ENCODE measurements at places on chromosomes 13 and 19. TPM values are rescaled to one million over a fixed set of nuclear protein-coding genes. Genes with fewer than 3 reads are reported as not detected.

Gene HSH2D
- total RNA-seq: not detected

Gene ZNF628
- 7.4 TPM for total RNA-seq

- peak overlapping the region; percentile 85 for H3K27ac ChIP-seq
- DNase-seq: no peak
- peak overlapping the region; percentile 82 for H3K4me3 ChIP-seq
- no peaks in the 10 kb centered on the region for H3K27me3 ChIP-seq
- H3K4me1 ChIP-seq: peaks cover 48% of the 10 kb centered on the region
- H3K36me3 ChIP-seq: no peaks in the 10 kb centered on the region
These were observed 338 bp downstream of the SLC35E1 start for GRCh38 chr19:16571822-16572331.

DNA sequence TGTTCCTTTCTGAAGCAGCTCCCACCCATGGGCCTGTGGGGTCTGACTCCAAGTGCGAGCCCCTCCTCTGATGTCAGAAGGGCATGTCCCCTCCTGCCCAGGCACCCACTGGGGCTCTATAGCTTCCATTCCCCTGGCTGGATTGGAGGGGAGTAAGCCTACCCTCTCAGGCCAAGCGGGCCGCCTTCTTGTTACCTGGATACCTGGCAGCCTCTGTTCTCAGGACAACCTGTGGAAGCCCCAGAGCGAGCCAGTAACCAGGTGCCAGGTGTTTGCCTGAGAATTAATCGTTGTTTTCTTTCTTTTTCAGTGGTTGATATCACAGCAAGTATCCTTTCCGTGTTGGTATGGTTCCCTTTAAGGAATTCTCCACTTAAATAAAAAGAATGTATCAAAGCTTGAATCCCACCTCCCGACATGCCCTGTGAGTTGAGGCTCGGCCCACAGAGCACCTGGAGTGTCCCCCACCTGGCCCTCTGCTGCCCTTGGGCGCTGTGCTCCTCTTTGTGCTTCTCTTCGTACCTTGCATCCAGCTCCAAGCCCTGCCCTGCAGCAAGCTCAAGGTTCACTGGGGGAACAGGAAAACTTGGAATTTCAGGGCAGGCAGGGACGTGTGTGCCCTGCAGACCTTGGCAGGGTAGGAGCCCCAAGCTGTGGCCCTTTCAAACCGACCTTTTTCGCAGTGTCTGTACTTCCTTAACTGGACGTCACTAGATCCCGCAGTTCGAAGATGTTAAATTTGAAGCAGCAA lies 15.0 kb downstream of the MAU2 start:
- H3K27me3 ChIP-seq: no peaks in the 10 kb centered on the region
- H3K27ac ChIP-seq: no peak overlapping the region
- no peak for DNase-seq
- H3K4me3 ChIP-seq: no peak overlapping the region
- no peaks in the 10 kb centered on the region for H3K4me1 ChIP-seq
- no peaks in the 10 kb centered on the region for H3K36me3 ChIP-seq

Gene IFNL1
- total RNA-seq: not detected

DNA sequence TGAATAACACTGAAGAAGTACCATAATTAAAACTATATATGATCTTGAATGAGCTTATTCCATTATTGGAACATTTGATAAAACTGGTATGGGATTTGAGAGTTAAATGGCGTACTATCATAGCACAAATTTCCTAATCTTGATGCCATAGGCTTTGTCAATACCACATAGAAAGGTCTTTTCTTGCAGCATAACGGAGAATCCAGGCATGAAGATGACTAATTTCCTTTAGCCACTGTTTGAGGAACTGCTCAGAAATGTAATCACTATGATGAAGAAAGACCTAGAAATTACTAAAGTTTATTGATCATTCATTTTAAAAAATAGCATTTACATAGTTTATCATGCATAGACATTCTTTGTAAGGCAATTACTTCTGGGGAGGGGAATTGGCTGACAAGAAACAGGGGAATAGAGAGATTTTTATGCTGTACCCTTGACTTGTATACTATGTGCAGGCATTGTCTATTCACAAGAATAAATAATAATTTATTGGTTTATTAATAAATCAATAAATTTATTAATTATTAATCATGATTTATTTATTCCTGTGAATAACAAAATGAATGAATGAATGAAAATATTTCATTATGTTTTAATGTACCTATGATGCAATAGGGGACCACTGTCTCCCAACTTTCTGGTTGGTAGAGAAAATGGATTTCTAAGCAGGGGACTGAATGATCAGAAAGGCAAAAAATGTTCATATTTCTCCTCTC lies 2676.6 kb downstream of the PCDH9 start:
- H3K4me1 ChIP-seq: no peaks in the 10 kb centered on the region
- H3K36me3 ChIP-seq: no peaks in the 10 kb centered on the region
- H3K27ac ChIP-seq: no peak overlapping the region
- DNase-seq: no peak
- no peak overlapping the region for H3K4me3 ChIP-seq

DNA sequence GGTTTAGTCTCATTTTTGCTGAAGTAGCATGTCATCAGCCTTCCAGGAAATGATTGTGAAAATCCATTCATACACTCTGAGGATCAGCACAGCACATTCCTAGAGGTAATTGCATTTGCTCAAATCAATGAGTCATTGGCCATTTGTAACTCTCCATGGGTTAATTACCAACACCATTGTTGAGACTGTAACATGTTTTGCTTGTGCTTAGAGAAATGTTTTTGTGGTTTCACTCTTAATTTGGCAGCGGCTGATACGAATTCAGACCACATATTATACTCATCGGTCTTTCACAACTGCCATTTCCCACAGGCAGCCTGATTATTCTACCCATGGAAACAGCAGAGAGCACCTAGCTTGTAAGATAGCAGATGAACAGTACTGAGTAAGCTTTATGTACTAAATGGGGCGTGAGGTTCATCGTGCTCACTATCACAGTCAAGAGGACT lies 110.3 kb downstream of the NHLRC3 start:
- H3K27me3 ChIP-seq: no peaks in the 10 kb centered on the region
- H3K36me3 ChIP-seq: no peaks in the 10 kb centered on the region
- H3K4me1 ChIP-seq: no peaks in the 10 kb centered on the region
- peak; percentile 11 for DNase-seq
- H3K27ac ChIP-seq: peak overlapping the region; percentile 5
- no peak overlapping the region for H3K4me3 ChIP-seq

Gene PCP2
- not detected for total RNA-seq

Gene YJEFN3
- not detected for total RNA-seq

Gene OR7A5
- total RNA-seq: not detected

- H3K27me3 ChIP-seq: no peaks in the 10 kb centered on the region
- peaks cover 43% of the 10 kb centered on the region for H3K4me1 ChIP-seq
- H3K4me3 ChIP-seq: peak overlapping the region; percentile 97
These were observed 3.1 kb downstream of the TSC22D1 start for GRCh38 chr13:44573071-44573470.

- no peaks in the 10 kb centered on the region for H3K36me3 ChIP-seq
- no peak for DNase-seq
- H3K27me3 ChIP-seq: no peaks in the 10 kb centered on the region
- no peaks in the 10 kb centered on the region for H3K4me1 ChIP-seq
- no peak overlapping the region for H3K27ac ChIP-seq
These were observed 36.8 kb upstream of the SOX21 start for GRCh38 chr13:94749162-94749561.

Gene NCCRP1
- total RNA-seq: not detected

DNA sequence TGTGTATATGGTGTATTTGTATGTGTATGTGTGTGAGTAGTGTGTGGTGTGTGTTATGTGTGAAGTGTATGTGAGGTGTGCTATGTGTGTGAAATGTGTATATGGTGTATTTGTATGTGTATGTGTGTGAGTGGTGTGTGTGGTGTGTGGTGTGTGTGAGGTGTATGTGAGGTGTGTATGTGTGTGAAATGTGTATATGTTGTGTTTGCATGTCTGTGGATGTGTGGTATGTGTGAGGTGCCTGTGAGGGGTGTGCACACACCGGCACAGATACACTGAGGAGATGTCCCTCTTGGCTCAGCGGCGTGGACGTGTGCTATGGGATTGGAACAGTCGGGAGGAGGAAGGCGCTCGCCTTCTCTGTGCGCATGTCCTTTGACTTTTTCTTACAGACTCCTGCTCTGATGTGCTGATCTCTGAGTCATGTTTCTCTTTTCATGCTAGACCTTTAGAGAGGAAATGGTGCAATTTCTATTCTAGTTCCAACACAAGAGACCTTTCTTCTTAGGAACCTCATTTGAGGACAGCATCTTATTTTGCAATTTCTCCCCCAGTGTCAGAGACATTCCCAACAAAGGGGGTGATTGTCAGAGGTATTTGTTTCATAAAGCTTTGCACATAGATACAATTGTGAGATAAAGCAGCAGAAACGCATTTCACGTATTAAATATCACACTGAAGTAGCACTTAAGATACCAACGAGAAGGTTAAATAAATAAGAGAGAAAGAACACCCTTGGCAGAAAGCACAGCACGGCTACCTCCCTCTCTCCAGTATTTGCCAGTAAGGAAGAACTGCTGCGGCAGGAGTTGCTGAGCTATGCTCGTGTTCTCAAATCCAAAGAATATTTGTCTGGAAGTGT lies 11.3 kb upstream of the TNFRSF19 start:
- H3K4me3 ChIP-seq: peak overlapping the region; percentile 40
- H3K4me1 ChIP-seq: peaks cover 23% of the 10 kb centered on the region
- no peaks in the 10 kb centered on the region for H3K36me3 ChIP-seq
- H3K27ac ChIP-seq: peak overlapping the region; percentile 96

DNA sequence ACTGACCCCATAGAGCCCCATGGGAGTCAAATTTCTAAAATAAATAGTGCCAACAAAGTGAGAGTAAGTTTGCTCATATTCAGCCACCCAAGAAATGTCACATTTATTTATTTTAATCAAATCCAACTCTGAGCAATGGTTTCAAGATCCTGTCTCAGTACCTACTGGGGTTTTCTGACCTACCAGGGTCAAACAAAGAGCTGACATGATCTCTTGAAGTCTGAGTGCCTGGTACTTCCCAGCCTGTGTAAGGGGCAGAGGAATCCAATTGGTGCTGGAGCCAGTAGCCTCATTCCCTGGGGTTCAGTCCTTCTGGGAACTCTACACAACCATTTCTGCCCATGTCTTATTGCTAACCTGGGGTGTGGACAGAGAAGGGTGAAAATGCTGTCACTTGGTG lies 104.6 kb upstream of the SERP2 start:
- H3K4me1 ChIP-seq: peaks cover 40% of the 10 kb centered on the region
- no peaks in the 10 kb centered on the region for H3K27me3 ChIP-seq
- peak overlapping the region; percentile 96 for H3K27ac ChIP-seq
- H3K4me3 ChIP-seq: no peak overlapping the region
- H3K36me3 ChIP-seq: no peaks in the 10 kb centered on the region
- DNase-seq: no peak

DNA sequence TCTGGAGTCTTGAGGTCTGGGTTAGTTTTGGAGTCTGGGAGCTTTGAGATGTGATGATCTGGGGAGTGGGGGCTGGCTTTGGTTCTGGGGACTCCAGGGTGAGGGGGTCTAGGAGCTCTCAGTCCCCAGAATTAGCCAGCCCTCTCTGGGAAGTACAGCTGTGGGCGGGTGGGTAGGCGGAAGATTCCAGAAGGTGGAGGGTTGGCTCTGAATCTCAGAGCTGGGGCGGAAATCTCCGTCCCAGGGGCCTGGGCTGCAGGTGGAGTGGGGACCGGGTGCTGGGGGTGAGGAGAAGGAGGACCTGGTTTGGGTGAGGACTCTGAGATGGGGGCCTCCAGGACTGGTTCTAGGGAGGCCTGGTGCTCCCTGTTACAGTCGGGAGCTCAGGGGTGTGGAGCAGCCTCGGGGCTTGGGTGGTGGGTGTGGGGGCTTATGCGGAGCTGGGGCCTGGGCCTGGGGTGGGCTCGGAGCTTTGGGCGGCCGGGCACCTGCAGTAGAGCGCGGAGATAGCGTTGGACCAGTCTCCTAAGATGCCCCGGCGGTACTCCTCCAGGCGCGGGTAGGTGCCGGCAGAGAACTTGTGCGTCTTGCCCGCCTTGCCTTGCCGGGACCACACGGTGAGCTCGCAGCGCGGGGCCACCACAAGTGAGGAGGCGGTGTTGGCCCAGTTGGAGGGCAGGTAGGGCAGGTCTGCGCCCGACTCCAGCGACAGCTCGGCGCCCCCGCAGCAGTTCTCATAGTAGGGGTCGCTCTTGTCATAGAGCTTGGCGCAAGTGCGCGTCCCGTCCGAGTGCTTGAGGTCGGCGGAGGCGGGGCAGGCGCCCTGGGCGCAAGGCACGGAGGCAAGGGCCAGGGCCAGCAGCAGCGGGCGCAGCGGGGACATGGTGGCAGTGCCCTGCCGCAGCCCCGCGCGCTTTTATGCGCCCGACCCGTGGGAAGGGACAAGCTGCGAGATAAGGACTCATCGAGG lies at the start of gene SYCN:
Gene SYCN, minus strand, starts transcription at position 892 of the 970 bp plus-strand sequence. Its CDS starts 9 bp downstream, at position 883.
- no peak within 1 kb of the TSS for H3K4me3 ChIP-seq
- H3K36me3 ChIP-seq: no peaks in the 10 kb centered on the region
- H3K27me3 ChIP-seq: peaks cover 53% of the 10 kb centered on the region
- no peak for DNase-seq
- no peak within 1 kb of the TSS for H3K27ac ChIP-seq

Gene KLK10
- not detected for total RNA-seq

DNA sequence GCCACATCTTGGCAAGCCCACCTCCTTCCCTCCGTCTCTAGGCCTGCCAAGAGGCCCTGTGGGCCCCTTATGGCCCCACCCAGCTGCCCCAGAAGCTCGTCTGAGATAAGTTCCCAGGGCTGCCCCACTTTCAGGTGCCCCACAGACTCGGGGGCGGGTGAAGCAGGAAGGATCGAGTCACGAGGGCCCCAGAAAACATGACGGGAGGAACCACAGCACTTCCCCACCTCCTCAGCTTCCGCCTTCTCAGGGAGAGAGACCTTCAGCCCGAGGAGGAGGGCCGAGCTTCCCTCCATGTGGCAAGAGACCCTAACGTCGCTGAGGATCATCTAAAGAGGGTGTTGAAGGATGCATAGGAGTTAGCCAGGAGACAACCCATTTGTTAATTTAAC lies 4.5 kb upstream of the IL12RB1 start:
- H3K36me3 ChIP-seq: no peaks in the 10 kb centered on the region
- peak; percentile 46 for DNase-seq
- H3K4me3 ChIP-seq: no peak overlapping the region
- H3K27me3 ChIP-seq: no peaks in the 10 kb centered on the region

Gene CDX2
- total RNA-seq: not detected

DNA sequence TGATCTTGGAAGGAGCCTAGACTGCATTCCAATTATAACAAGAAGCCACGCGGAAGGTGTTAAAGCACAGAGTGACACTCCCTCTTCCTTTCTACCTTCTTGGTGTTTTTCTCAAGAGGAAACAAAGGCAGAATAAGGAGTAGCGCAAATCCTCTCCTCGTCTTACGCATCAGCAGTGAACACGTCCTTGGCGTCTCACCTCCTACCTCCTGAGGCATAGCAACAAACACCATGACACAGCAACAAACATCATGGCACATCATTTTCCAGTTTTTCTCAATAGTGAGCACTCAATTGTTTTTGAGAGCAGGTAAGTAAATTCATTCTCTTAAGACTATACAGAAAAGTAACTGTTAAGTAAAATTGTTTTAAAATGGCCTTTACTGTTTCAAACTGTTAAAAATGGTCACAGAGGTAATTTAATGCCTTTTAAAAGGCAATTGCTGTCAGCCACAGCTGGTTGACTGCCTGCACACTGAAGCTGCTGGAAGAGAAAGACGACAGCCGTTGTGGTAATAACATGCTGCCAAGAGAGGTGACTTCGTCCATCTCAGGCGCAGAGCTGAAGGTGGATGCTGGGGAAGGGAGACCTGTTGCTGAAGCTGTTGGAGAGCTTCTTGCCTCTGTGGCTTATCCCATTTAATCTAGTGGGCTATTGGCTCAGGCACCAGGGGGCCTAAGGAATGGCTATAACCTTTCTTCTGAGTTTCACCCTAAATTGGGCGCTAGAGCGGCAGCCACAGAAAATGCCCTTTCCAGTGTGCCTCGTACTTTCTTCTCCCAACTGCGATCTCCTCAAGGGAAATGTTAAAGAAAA lies 703.7 kb downstream of the UQCRFS1 start:
- H3K27ac ChIP-seq: peak overlapping the region; percentile 77
- no peaks in the 10 kb centered on the region for H3K36me3 ChIP-seq
- DNase-seq: peak; percentile 46
